ENCODE measurements at places on chromosomes 3 and 15.
A peak's percentile ranks its signal among the peaks of the same experiment; 100 is the strongest.

DNA sequence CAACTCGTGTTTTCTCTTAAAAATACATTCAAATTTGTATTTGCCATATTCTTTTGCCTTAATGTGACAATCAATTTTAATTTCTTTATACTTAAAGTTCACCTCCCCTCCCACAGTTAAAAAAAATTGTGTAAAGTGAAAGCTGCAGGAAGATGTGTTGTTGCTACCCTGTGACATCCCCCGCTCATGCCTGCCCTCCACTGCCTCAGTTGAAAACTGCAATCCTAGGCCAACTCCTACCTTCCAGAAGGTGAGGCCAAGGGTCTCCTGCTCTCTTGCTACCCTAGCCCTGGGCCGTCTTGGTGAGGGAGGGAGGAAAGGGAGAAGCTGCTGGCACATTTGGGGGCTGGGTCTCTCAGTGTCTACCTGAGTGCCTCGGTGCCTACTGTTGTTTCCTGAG is 57.0 kb upstream of the CMTM7 start:
- no peak for DNase-seq

DNA sequence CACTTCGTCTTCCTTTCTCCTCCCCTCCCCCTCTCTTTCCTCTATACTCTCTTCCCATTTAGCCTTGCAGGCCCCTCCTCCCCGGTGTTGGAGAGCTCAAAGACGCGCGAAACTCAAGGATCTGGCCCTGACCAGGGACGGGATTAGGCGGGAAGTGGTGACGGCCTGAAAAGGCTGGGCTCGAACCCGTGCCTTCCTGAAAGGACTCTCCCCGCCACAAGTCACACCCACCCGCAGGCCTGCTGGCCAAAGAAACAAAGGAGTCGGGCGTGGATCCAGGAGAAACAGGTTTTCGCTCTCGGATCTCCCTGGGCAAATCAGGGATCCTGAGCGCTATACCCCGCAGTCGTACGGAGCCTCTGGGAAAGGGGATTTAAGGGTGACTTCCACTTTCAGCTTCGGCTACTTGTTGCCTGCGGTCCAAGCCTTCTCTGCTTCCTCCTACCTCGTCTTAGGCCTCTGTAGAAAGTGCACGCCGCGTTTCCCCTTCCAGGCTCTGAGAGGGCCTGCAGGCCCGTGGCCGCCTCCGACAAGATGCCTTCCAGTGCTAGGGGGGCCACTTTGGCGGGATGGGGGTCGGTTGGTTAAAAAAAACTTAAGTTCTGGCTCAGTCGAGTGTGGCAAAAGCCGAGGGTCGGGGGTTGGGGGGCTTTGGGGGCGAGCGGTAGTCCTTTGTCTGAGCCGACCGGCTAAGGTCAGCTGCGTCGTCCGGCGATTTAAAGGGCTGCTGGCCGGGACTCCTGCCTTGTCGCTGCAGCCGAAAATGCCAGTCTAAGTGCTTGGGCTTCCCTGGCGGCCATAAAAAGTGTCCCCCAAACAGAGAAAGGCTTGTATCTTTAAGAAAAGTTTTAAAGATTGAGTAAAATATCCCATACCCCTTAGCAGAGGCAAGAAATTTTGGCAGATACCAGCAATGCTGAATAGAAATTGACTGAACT is 8.2 kb downstream of the ZIC4 start:
- DNase-seq: no peak

- no peak for DNase-seq
Observed at GRCh38 chr15:33328106-33328505, 17.3 kb downstream of the RYR3 start.

DNA sequence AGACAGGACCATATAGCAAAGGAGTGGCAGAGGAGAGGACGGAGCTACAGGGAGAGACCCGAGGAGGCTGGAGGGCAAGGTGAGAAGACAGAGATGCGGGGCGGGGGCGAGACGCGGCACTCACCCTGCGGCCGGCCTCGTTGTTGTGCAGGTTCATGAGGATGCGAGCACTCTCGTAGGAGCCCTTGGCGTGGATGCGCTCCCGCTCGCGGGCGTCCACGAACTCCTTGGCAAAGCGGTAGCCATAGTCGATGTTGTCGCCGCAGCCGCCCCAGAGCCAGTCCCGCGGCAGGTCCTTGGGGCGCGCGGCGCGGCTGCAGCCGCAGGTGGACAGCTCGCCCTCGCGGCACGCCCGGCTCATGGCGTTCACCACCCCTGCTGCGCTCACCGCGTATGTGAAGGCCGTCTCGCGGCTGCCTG is 12.9 kb downstream of the WNT5A start:
- no peak for DNase-seq

DNA sequence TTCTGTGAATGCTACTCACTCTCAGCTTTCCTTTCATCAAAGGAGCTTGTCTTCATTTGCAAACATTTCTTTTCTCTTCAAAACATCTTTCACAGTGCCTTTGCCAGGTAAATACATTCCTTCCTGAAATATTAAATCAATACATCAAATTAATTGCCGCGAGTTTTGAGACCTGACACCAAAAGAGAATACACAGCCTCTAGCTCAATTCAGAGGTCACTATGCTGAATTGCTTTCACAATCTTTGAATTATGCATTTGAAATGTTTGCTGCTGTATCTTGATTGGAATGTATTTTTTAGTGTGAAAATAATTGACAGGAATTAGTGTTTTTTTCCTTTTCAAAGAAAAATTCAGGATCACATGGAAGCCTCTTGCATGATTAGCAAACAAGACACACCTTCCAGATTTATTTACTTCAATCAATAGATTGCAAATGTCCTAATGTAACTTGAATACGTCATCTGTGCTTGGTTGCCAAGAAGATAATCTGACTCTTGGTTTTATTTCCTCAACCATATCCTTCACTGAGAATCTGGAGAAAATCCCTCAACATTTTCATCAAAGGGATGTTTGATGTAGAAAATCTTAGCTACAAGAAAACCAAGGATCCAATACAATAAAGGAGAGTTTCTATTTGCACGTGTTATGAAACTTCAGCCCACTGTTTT is 83.6 kb downstream of the KCNH8 start:
- DNase-seq: no peak

GRCh38 chr3:45441584-45442310 is 53.4 kb downstream of the LARS2 start:
- DNase-seq: no peak

DNA sequence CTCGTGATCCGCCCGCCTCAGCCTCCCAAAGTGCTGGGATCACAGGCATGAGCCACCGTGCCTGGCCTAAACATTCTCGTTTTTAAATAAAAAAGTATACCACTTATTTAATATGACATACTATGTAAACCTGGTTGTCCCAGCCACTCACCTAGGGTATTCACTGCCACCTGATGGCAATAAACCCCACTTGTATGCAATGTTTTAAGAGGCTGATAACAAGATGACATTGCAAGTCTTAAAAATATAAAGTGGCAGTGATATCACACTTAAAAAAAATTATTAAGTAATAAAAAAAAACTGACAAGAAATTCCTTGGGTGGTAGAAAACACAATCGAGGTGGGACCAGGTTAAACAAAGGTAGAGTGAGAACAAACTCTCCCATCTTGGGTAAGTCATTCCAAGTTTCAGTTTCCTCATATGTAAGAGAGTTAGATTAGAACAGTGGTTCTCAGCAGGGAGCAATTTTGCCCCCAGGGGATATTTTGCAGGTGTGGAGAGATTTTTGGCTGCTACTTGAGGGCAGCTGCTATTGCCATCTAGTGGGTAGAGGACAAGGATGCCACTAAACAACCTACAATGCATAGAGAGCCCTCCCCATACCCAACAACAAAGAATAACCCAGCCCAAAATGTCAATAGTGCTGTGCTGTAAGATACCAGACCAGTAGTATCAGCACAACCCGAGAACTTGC is 14.5 kb downstream of the ARF4 start:
- no peak for DNase-seq

- no peak for DNase-seq
Observed at GRCh38 chr15:43966646-43967045, 139.8 kb downstream of the WDR76 start.

DNA sequence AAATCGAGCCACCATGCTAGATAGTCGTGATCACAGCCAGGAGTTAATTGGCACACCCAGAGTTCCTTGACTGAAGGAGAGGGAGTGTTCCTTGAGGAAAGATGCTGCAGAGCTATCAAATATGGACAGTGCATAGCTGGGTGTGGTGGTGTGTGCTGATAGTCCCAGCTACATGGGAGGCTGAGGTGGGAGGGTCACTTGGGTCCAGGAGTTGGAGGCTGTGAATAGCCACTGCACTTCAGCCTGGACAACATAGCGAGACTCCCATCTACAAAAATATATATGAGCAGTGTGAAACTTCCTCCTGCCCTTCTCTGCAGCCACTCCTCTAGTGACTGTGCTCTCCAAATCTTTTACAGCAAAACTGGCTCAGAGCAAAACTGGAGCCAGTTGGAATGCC is 10.0 kb upstream of the USP13 start:
- DNase-seq: no peak

DNA sequence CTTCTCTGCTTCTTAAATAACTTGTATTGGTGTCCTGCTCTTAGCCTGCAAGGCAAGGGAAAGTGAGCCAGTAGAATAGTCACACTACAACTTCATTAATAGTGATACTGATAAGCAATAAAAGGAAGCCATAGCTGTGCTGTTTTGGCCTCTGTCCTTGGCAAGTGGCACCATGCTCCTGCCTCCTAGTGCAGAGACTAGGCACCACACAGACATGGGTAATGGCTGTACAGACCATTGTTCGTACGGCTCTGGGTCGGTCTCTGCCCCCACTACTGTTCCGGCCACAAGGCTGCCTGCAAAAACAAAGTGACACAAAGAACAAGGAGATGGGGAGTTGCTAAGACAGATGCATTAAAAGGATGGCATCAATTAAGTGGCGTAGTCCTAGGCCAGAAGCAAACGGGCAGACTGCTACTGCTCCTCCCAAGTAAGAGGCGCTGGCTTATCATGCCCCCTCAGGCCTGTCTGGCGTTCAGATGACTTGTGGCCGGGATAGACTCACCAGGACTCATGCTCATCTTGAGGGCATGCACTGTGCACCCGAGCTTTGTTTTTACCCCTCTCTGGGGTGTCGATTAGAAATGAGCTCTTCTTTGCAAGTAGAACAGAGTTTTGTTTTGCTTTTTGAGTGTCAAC is 75.6 kb downstream of the TRAK1 start:
- DNase-seq: no peak

- DNase-seq: no peak
Observed at GRCh38 chr15:39281094-39281493, 299.8 kb upstream of the THBS1 start.

DNA sequence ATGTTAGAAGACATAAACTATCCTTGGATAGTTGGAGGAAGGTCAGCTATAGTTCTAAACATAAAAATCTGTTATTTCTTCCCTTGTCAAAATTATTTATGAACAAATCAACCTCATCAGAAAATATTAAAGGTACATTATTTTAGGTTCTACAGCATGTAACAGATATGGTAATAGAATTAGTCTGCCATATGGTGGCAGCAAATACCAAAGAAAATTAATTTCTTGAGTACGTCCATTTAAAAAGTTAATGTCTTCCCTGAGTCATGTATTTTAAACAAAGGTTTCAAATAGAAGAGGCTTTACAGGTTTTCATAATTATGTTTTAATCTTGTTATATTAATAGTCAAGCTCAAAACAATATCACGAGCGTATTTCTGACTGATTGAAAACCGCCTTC is 17.9 kb upstream of the ANKRD28 start:
- peak; percentile 72 for DNase-seq

DNA sequence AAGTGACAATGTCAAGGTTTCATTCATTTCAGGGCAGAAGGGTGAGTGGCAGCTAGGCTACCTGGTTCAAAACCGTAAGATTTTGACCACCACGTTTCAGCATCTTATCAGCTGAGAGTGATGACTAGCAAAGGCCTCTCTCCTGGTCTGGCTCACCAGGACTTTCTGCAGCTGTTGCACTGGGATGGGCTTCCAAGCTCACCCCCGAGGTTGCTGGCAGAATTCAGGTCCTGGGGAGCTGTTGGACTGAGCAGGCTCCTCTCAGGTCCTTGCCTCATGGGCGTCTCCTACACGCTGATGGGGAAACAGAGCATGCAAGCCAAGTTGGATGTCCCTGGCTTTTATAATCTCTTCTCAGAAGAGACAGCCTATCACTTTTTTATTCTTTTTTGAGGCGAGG is 88.8 kb upstream of the RNU6-1 start:
- DNase-seq: no peak

- no peak for DNase-seq
Observed at GRCh38 chr3:98977520-98977919, 76.0 kb upstream of the DCBLD2 start.

- DNase-seq: no peak
Observed at GRCh38 chr3:50154476-50154839, 666 bp upstream of the SEMA3F start.
